ENCODE measurements at places on chromosomes 11 and 22.
A peak's percentile ranks its signal among the peaks of the same experiment; 100 is the strongest.

GRCh38 chr22:44297470-44298061 lies 15.2 kb downstream of the SHISAL1 start:
- DNase-seq = no peak

GRCh38 chr22:23784215-23784732 lies 2.5 kb upstream of the SMARCB1 start:
- DNase-seq = no peak

DNA sequence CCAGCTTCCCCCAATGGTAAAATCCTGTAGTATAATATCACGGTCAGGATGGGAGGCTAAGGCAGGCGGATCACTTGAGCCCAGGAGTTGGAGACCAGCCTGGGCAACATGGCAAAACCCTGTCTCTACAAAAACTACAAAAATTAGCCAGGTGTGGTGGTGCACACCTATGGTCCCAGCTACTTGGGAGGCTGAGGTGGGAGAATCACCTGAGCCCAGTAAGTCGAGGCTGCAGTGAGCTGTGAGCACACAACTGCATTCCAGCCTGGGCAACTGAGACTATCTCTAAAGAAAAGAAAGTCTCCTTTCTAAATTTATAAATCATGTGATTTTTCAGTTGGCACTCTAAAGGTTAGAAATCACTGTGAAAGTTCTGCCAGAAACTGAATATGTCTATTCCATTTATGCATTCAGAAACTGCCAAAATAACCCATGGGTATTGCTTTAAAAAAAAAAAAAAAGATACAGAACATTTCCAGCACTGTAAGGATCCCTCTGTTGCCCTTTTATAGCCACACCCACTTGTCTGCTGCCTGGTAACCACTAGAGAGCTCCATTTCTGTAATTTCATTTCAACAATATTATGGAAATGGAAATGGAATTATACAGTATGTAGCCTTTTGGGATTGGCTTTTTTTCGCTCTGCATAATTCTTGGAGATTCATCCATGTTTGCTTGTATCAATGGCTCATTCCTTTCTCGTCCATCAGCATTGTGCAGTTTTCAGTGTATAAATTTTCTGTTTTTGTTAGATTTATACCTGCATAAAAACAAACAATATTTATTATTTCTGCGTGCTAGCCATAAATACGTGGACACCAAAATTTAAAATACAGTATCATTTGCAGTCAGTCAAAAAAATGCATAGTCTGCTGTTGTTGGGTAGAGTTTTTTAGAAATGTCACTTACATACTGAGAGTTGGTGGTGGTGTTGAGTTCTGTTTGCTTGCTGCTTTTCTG lies 9.4 kb downstream of the CDC45 start:
- DNase-seq = no peak

- no peak for DNase-seq
Observed at GRCh38 chr11:102085864-102086551, 24.2 kb upstream of the YAP1 start.

- DNase-seq = no peak
Observed at GRCh38 chr22:29819501-29819900, 18.6 kb downstream of the ASCC2 start.

GRCh38 chr22:27220339-27220738 lies 563.0 kb downstream of the MIAT start:
- peak; percentile 83 for DNase-seq

GRCh38 chr11:119886667-119887230 lies 157.7 kb upstream of the NECTIN1 start:
- no peak for DNase-seq

- no peak for DNase-seq
Observed at GRCh38 chr11:2519517-2519861, 74.7 kb downstream of the KCNQ1 start.

DNA sequence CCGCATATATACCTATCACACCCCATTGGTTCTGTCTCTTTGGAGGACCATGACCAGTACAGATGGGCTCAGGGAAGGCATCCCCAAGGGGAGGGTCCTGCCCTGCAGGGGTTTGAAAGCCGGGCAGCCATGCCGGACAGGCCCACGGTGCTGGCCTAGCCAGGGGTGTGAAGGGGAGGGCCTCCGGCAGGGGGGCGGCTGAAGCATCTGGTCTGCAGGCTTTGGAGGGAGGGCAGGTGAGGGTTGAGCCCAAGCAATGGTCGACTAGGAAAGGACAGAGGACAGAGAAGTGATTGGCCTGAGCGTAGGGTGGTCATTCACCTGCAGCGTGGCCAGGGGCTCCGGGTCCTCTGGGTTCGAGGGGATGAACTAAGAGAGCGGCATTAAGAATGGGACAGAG lies 11.2 kb upstream of the CTSD start:
- DNase-seq = no peak

DNA sequence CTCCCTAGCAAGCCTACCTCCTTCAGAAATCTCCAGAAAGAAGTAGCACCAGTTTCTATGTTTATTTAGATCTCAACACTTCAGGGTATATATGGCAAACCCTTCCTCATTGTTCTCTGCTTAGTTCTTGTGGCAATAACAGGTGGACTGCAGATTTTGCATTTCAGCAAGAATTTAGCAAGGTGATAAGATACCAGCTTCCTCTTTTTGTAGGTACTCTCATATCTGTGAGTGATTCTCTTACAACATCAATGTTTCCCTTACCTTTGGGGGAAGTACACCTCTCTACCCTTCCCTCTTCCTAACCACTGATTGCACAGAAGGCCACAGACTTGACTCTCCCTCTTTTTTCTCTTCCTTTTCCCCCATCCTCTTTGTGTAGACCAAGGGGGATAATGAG lies 230.9 kb upstream of the SESN3 start:
- no peak for DNase-seq

DNA sequence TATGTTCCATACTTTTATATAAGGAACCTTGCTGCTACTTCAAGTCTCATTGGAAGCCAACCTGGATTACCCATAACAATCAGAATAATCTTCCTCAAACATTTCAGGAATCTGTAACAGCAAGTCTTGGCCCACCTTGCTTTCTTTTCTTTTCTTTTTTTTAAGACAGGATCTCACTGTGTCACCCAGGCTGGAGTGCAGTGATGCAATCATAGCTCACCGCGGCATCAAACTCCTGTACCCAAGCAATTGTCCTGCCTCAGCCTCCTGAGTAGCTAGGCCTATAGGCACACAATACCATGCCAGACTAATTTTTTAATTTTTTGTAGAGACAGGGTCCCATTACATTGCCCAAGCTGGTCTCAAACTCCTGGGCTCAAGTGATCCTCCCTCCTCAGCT lies 29.3 kb upstream of the PRDM10 start:
- no peak for DNase-seq

GRCh38 chr22:43004362-43005035 lies 10.4 kb downstream of the PACSIN2 start:
- DNase-seq = peak; percentile 79

DNA sequence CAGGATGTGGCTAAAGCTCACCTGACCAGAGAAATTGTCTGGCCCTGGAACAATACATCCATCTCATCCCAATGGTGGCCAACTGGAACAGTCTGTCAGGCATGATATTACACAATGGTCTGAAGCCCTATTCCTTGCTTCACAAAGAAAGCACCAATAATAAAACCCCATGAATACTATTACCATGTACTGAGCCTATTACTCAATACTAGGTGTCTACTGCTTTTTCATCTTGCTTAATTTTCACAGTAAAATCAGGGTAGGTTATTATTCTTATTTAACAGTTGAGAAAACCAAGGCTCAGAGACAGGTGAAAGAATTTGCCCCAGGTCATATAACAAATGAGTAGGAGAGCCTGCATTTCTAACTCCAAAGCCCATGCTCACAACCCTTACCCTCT lies 68.9 kb upstream of the CAPRIN1 start:
- no peak for DNase-seq

DNA sequence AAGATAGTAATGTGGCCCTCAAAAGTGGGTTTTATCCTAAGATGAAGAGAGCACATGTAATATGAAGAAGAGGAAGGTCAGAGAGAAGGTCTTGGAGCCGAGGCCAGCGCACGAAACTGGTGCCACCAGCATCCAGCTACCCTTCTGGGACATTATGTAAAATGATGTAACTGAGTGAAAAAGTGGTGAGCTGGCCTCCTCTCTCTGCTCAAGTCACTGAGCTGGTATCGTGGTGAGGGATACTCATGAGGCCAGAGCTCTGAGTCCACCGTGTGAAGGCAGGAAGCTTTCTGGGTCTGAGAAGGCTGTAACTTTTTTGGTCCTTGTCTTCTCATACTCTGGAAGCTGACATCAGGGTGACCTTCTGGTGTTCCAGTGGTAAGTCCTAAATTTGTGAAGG lies 25.1 kb downstream of the RNF185 start:
- no peak for DNase-seq

- no peak for DNase-seq
Observed at GRCh38 chr22:43483266-43483665, 71.5 kb downstream of the MPPED1 start.

DNA sequence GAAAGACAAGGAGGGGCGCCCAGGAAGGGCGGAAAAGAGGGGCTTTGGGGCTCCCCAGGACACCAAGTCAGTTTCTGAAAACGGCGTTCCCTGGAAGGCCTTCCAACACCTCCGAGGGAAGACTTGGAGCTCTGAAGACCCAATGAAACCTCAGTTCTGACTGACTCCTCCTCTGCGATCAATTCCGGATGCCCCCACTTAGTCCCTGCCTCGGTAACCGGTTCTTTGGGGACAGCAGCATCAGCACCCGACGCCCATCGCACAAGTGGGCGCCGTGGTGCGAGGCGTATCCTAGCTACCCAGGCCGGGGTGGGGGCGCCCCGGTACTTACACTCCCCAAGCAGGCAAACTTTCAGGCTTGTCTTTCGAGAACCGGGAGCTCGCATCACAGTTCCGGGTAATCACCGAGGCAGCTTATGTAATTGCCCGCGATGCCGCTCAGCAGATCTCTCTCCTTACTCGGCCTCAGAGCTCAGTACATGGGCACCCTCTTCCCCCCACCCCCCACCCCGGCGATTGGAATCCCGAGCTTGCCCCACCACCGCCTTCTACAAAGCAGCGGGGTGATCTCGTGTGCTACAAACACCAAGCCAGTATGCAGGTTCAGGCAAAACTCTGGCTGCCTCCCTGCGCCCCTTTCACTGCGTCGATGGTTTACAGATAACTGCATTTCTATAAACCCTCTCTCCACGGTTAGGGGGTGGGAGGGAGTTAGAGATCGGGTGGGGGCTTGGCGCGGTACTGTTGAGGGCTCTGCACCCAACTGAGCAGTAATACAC lies 2.0 kb downstream of the TENM4 start:
- no peak for DNase-seq

DNA sequence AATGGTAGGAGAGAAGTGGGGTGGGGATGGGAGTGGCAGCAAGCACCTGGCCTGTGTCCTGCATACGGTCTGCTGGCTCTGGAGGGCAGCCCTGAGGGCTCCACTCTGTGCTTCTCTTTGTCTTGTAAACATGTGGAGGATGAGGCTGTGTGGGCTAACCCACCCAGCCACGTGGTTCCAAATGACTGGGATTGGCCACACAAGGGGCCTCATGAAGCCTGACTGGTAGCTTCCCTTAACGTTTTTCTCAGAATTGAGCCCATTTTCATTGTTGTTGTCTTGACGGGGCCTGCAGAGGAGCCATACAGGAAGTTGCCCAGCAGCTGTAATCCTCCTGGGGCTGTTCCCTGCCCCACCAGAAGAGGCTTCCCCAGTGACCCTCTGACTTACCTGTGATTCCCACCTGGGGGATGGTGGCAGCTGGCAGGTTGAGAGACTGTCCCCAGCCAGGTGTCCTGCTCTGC lies 18.0 kb downstream of the DERL3 start:
- DNase-seq = no peak

DNA sequence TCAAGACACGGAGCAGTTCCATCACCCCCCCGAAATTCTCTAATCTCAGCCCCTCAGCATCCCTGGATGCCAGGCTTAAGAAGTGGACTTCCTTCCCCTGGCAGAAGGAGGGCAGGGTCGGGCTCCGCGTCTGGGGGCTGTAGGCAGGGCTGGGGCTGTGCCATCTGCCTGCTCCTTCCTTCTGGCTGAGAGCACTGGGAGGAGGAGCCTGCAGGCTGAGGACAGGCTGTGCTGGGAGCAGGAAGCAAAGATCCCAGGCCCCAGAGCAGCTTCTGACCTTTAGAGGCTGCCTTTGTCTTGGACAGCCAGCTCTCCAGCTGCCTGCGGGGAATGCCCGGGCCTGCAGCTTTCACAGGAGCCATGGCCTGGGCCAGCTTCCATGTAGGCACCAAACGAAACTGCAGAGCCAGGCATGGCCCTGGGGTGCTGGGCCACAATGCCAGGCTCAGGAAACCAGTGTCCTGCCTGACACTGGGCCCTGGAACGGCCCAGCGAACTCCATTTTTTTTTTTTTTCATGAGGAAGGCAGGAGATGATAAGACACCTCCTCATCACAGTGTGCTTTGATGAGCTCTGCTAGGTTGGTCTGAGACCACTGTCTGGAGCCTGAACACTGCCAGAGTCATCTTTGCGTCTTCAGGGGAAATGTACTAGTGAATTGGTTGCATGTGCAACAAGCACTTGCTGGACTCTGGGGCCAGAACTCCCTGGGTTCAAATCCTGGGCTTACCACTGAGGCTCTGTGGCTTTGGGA lies 67.9 kb downstream of the MCM5 start:
- DNase-seq = no peak

- no peak for DNase-seq
Observed at GRCh38 chr11:62559204-62559603, 12.6 kb upstream of the AHNAK start.

GRCh38 chr22:48729499-48730171 lies 1098.0 kb downstream of the BRD1 start:
- DNase-seq = no peak

- no peak for DNase-seq
Observed at GRCh38 chr11:125317416-125317815, 152.9 kb downstream of the PKNOX2 start.

DNA sequence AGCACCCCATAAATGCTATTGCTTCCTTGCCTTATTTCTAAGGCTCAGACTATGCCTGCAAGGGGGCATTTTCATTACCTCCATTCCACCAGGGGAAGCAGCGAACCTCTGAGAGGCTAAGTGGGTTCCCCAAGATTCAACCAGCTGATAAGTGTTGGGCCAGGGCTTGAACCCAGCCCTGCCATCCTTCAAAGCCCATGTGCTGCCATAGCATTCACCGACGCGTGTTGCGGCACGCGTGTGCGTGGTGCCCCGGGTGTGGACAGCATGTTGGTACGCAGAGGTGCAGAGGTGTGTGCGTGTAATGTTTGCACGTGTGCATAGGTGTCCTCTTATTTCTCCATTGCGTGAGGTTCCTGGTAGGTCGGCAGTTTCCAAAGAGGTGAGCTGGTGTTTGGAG lies 66.0 kb upstream of the PPARA start:
- DNase-seq = no peak

- DNase-seq = no peak
Observed at GRCh38 chr11:130300567-130300966, 14.2 kb downstream of the ZBTB44 start.
